ENCODE measurements at places on chromosomes 7 and 10. TPM values are rescaled to one million over a fixed set of nuclear protein-coding genes. Genes with fewer than 3 reads are reported as not detected.

GRCh38 chr7:52151559-52151958 lies 835.0 kb upstream of the COBL start:
- DNase-seq, result no peak

GRCh38 chr7:135181929-135182678 lies 11.6 kb upstream of the CYREN start:
- no peak for DNase-seq

AFAP1L2 gene
- not detected for polyA plus RNA-seq

- DNase-seq, result no peak
Observed at GRCh38 chr10:113004069-113004618, 54.1 kb downstream of the TCF7L2 start.

Measured in GM23248 (cell line).